Fibroblast of lung (primary cell): ENCODE measurements at places on chromosomes 1 and 21. TPM values are rescaled to one million over a fixed set of nuclear protein-coding genes. Genes with fewer than 3 reads are reported as not detected.

GRCh38 chr1:54506594-54506993, 41.4 kb upstream of the ACOT11 start:
- DNase-seq = peak; percentile 49

- DNase-seq = no peak
Measured at GRCh38 chr1:3614755-3615742, 3.7 kb upstream of the MEGF6 start.

- peak; percentile 47 for DNase-seq
Measured at GRCh38 chr1:43358121-43358745, 548 bp upstream of the CDC20 start.

DNA sequence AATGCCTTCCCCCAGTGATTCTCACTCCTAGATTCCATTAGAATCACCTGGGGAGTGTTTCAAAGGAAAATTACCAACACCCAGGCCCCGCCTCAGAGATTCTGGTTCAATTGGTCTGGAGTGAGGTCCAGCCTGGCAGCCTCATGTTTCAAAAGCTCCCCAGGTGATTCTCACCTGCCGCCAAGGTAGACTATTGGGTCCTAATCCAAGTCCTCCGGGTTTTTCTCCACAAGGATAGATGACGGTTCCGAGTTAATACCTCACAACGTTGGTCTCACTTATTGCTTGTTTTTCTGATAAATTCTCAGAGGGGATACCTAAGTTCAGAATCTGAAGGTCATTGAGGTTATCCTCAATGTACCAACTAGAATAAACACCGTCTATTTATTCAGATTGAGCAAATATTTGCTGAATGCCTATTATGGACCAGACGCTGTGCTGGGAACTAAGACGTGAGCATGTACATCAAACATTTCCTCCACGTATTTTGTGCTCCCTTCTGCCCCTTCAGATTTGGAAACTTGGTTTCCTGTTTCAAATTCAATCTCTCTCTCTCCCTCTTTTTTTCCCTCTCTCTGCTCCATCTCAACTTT, 97.5 kb downstream of the SEC16B start:
- no peak for DNase-seq

- no peak for DNase-seq
Measured at GRCh38 chr21:34302521-34302920, 61.3 kb upstream of the KCNE2 start.

DNA sequence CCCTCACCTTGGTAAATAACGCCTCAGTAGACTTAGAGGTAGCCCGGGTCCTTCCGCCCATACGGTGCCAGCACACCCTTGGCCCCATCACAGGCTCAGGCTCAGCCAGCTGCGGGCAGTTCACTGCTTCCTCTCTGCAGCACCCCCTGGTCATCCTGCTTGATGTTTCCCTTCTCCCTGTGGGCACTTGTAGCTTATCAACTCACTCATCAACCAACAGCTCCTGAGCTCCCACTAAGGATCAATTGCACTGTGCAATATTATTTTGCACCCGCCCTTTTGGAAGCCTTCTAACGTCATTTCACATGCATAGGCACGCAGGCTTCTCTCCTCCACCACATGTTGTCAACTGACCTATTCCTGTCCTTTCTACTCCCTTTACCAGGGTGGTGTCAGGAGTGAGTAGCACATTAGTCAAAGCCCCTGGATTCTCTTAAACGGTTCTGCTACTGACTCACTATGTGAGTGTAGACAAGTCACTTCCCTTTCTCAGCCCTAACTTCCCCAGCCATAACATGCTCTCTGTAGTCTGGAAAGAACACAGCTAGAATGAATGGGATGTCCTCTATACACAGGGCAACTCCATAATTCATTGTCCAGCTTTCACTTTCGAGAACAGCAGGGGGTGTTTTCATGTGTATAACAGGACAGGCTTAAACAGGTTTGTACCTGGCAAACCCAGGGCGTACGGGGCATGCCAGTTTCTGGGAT, 47.1 kb upstream of the IRF2BP2 start:
- DNase-seq = peak; percentile 92

DNA sequence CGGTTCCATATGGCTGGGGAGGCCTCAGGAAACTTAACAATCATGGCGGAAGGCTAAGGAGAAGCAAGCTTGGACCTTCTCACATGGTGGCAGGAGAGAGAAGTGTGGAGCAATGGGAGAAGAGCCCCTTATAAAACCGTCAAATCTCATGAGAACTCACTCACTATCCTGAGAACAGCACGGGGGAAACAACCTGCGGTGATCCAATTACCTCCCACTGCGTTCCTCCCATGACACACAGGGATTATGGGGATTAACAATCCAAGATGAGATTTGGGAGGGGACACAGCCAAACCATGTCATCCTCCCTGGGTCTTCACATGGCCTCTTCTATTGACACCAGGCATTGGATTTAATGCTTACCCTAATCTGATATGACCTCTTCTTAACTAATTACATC, 455.1 kb upstream of the VAMP3 start:
- no peak for DNase-seq

- DNase-seq = no peak
Measured at GRCh38 chr1:66438501-66438900, 95.5 kb upstream of the SGIP1 start.

DNA sequence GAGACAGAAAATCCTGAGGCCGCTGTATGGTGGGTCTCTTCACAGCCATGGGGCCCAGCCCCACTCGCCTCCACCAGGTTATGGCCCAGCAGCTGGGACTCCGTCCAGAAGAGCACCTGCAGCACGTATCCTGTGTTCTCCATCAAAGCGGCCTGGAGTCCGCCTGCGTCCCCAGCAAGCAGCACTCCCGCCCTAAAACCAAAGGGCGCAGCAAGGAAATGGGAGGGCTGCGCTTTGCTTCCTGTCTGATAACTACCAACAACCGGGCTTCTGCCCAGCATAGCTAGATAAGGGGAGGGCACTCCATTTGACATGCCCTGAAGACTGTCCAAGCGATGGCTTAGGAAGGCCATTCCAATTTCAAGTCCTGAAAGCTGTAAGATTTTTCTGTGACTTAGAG, 119.9 kb downstream of the KCNJ15 start:
- DNase-seq = no peak

GRCh38 chr21:44273046-44273445, 11.3 kb upstream of the DNMT3L start:
- no peak for DNase-seq

DNA sequence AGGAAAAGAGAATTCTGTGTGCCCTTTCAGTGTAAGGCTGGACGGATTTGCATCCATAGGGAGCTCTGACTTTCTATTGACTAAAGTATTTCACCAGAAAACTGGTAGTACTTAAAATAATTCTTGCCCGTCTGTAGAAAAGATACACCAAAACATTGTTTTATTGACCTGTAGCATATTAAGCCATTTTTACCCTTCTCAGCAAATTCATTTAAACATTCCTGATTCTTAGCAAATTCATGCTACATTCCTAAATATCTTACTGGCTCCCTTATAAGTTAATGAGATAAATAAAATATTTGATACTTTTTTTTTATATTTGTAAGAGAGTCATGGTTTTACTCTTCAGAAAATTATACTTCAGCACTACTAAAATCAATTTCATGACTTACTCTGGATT, 1.6 kb upstream of the IPP start:
- no peak for DNase-seq

DNA sequence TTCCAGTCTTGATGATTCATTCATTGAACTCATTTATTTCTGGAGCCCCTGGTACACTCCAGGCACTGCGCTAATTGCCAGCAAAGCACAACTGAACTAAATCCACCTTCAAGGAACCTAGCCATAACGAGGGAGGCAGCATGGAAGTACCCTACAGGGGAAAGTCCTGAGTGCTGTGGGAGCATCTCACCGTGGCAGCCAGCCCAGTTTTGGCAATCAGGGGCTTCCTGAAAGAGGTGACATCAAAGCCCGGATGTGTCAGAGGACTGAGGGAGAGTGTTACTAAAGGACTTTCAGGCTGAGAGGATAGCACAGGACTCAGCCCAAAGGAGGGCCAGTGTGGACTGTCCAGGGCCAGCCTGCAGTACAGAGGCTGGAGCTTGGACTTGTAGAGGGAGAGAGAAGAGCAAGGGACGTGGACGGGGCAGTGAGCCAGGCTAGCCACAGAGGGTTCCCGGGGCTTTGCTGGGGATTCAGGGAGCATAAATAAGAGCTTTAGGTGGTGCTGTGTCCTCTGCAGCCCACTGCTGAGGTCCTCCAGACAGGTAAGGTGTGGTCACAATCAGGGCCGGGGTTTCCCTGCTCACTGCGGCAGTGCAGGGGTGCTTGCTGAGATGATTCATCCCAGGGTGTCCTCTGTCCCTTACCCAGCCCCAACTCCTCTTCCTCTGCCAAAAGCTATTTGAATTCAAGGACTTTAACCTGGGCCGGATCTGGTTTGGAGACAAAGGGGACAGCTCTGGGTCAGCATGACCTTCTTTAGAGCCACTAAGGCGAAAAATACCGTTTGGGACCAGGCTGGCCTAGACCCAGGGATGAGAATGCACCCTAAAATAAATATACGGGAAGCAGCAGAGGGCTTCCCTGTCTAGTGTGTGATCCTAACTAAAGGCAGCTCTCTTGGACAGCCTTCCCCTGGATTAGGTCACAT, 128.3 kb downstream of the EDEM3 start:
- no peak for DNase-seq

GRCh38 chr1:182698971-182699370, 14.6 kb upstream of the RGS8 start:
- DNase-seq = no peak

DNA sequence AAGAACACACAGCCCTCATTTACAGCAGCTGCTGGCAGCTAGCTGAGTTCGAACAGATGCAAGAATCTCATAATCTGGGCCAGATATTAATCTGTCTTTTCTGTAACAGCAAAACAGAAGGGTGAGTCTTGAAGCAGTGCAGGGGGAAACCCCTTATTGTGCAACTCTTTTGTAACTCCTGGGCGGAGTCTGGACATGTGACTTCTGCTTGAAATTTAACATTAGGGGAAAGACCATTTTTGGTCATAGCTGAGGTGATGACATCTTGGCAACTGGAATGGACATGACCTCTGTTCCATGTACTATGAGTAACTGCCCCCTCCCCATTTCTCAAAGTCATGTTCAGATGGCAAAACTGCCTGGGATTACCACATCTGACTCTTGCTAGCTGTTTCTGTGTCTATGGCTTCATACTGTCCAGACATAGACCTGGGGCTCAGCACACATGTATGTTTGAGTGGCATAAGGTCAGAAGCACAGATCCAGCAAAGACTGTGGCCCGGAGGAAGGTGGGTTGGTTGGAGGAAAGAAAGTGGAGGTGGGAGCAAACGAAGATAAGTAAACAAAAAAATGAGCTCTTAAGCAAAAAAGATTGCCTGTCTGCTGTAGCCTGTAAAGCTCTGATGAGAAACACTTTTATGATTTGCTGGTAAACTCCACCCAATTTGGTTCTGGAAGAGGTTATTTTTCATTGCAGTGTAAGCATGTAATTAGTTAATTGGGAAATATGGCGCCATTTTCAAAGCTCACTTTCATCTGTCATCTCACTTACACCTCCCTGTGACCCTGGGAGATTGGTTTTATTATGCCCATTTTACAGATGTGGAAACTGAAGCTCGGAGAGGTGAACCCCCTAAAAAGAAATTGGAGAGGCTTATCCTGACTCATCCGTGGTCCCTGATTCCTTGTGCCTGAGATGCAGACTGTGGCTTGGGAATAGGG, 26.1 kb downstream of the ETS2 start:
- peak; percentile 100 for DNase-seq

DNA sequence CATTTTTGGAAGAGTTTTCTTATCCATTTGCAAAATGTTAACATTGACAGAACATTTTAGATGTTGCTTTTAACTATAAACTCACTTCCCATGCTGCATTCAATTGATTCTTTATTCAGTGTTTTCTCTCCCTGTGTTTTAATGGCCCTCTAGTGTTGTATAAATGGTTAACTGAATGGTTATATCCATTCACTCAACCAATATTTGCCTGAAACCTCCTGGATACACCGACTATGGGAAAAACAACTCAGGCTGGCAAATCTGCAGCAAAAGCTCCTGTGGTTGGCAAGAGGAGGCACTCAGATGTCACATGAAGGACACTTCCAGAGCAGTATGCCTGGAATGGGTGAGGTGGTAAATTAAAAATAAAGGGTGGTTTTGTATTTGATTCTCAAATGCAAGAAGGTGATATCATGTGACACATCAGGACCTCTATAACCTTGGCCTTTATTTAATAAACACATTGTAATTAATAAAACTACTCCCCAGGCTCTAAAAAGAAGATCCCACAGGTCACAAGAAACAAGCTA, 107.6 kb downstream of the BCAR3 start:
- DNase-seq = no peak

- no peak for DNase-seq
Measured at GRCh38 chr21:17438635-17439034, 74.2 kb upstream of the CXADR start.

DNA sequence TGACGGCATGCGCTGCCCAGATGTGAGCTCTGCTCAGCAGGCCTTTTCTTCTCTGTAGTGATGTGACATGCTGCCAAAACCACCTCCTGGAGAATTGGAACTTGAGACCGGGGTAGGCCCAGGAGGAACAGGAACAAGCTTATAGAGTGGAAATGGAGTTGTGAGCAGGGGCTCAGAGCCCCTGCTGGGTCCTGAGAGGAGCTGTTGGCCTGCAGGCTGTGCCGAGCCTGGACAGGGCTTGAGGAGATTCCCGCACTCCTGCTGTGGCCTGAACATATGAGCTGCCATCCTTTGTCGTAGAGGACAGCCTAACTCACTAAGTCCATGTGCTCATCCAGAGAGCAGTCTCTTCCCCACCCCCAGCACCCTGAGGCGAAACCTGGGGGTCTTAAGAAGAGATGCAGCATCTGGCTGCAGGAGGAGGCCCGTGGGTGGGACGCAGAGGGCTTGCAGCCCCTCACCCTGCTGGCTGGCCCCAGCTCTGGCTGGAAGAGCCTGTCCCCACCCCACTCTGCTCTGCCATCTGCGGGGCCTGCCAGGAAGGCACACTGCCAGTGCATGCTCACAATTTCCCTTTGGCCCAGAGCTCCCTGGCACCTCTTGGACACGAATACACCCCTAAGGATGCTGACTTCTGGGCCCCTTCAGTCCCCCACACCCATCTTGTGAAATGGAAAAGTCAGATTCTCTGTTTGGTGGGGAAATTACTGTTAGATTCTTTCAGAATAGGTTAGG, 42.5 kb downstream of the PTPRF start:
- no peak for DNase-seq

- peak; percentile 80 for DNase-seq
Measured at GRCh38 chr1:78102082-78102481, 56.3 kb downstream of the GIPC2 start.

The DNAJC28 gene
- 2.1 and 2.3 TPM in 2 replicates for total RNA-seq

The DPT gene
- 4.1 and 13.6 TPM in 2 replicates for total RNA-seq

The CRYAA gene
- total RNA-seq = not detected in 2 replicates

The VASH2 gene
- 0.17 and 1.0 TPM in 2 replicates for total RNA-seq

The HSPA6 gene
- total RNA-seq = 0.51 and 2.3 TPM in 2 replicates
